ENCODE measurements at places on chromosomes 1 and 21.
A peak's percentile ranks its signal among the peaks of the same experiment; 100 is the strongest.

GRCh38 chr1:1777950-1778662, at the start of gene NADK:
NADK (minus strand) TSS chr1:1778470; CDS start chr1:1765406, 13,064 bp downstream.
- peak; percentile 73 for DNase-seq

DNA sequence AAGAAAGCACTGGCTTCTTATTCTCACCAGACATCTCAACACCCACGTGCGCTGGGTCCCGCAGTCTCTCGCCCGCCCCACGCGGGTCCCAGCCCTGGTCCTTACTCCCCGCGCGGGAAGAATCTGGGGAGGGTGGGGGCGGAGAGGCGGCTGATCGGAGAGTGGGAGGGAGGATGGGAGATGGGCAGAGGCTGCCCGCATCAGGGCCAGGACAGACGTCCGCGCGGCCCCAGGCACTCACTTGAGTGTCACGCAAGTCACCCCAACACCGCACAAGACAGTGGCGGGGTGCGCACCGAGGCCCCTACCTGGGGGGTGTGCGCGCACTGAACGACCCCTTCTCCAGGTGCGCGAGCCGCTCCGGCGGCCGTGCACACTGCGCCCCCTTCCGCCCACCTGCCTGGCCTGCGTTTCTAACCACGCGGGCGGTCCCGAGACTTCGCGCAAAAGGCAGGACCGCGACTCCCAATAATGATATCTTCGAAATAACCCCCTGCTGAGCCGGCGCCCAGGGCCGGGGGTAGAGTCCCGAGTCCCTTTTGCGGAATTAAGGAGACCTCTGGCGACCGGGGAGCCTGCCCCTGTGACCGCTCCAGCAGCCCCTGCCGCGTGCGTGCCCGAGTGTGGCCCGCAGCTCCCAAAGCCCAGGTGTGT, 6.0 kb upstream of the SIM2 start:
- no peak for DNase-seq

GRCh38 chr1:221439008-221439746, 302.7 kb downstream of the DUSP10 start:
- peak; percentile 56 for DNase-seq

DNA sequence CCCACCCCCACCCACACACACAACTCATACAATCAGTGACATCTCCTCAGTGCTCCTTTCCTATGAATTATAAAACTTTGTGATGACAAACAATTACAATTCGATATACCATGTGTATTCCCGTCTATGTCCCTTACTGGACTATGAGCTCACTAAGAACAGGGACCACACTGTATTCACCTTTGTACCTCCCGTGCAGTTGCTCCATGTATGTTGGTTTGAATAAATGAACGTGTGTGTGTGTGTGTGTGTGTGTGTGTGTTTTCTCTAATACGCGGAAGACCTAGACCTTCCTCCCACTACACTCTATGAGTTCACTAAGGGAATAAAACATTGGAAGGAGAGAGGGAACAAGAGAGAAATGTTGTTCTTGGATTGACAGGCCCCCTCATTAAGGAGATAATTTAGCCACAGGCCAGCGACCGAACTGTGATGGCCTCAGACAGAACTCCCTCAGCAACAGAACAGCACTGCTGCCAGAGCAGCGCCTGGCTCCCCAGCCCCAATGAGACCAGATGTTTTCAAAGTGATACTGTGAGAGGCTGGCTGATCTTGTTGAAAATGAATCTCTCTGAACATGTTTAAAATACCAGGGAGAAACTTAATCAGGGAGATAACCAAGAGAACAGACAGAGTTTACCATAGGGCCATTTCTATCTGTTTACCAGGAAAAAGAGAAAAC, 21.7 kb downstream of the BCAR3 start:
- DNase-seq: no peak

GRCh38 chr1:240656531-240656930, 44.6 kb upstream of the GREM2 start:
- DNase-seq: no peak

GRCh38 chr1:235724730-235725129, 75.1 kb upstream of the GNG4 start:
- DNase-seq: no peak

- DNase-seq: no peak
Measured at GRCh38 chr1:6651909-6652308, 27.2 kb downstream of the THAP3 start.

- DNase-seq: no peak
Measured at GRCh38 chr1:63350320-63350719, 17.1 kb upstream of the ALG6 start.

- peak; percentile 71 for DNase-seq
Measured at GRCh38 chr1:151326619-151327222, 495 bp downstream of the PI4KB start.

- peak; percentile 61 for DNase-seq
Measured at GRCh38 chr1:27383039-27383605, at the start of gene CD164L2. CD164L2 (minus strand) TSS chr1:27383333; CDS start chr1:27383239, 94 bp downstream.

- no peak for DNase-seq
Measured at GRCh38 chr1:209593747-209594146, 10.2 kb downstream of the CAMK1G start.

- no peak for DNase-seq
Measured at GRCh38 chr1:210070531-210070930, 132.5 kb downstream of the SYT14 start.

- DNase-seq: no peak
Measured at GRCh38 chr1:100335436-100335835, 16.9 kb upstream of the CDC14A start.

- DNase-seq: peak; percentile 33
Measured at GRCh38 chr1:6108937-6109614, 63.4 kb downstream of the KCNAB2 start.

- no peak for DNase-seq
Measured at GRCh38 chr1:57192222-57192621, 226.4 kb upstream of the C8B start.

Data from stimulated activated CD4-positive, alpha-beta T cell treated with anti-CD3 and anti-CD28 coated beads, Interleukin-2, amount 100 ng/mL, for 24 hours (primary cell).